ENCODE measurements at places on chromosomes 2 and 18. TPM values are rescaled to one million over a fixed set of nuclear protein-coding genes. Genes with fewer than 3 reads are reported as not detected.

DNA sequence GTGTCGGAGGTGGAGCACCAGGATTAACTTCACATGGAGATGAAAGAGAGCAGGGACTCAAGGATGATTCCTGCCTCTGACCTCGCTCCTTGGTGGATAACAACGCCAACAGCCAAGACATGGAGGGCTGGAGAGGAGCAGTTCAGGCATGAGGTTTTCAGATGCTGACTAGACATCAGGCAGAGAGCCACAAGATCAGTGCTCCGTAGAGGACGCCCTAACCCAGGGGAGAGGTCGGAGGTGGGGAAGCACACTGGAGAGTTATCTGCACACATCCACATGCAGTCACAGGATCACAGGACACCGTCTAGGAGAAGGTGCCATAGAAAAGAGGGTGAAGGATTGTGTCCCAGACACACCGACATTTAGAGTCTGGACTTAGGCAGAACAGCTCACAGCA, 344.3 kb downstream of the EIPR1 start:
- no peak for DNase-seq

DNA sequence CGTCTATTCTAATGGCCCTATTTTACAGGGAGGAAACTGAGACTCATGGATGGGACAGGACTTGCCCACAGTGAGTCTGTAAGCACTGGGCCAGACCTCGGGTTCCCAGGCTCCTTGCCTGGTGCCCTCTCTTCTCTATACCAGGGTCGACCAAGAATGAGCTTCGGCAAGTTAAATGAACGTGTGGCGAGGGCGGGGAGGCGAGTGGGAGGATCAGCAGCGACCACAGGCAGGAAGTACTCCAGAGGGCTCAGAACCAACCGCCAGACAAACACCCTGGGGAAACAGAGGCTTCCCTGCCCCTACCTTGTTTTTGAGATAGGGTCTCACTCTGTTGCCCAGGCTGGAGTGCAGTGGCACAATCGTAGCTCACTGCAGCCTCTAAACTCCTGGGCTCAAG, 177.7 kb upstream of the SMAD2 start:
- no peak for DNase-seq

DNA sequence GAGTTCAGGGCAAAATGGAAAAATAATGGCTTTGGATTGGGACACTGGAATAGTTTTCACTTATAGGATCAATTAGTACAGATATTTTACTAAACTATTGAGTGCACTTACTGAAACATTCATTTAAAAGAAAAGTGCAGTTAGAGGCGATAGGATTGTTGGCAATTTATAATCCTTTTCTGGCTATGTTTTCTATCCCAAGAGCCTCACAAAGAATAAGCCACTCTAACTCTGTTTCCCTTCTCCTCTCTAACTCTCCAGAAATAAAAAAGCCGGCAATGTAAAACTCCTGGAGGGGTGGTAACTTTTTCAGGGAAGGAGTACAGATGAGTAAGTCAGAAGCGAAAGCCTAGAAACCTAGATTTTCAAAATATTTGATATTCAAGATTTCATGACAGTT, 91.3 kb downstream of the EPHA4 start:
- no peak for DNase-seq

DNA sequence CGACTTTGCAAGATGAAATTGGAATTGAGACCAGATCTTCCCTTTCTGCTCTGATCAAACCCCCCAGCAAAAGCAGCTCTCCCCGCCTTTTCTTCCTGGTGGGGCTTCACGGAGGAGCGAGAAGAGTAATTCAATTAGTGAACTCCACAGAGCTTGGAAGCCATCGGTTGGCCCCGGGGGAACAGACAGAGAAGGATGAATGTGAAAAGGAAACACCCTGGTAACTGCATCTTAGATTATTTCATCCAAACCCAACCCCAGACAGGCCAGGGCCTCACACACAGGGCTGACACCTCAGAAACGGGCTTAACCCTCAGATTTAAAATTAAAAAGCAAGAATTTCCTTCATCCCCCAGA, 18.3 kb downstream of the SMAD7 start:
- DNase-seq, result no peak

Gene IL37
- not detected for total RNA-seq

- no peak for DNase-seq
Observed at GRCh38 chr2:144012304-144012703, 507.6 kb downstream of the ZEB2 start.
